ENCODE measurements at places on chromosomes 4 and X.

GRCh38 chr4:61446941-61447340 lies 246.8 kb downstream of the ADGRL3 start:
- DNase-seq = no peak

GRCh38 chr4:123939621-123940020 lies 543.0 kb downstream of the SPRY1 start:
- no peak for DNase-seq

- no peak for DNase-seq
These were observed 1000.7 kb downstream of the STIM2 start for GRCh38 chr4:27861381-27861787.

DNA sequence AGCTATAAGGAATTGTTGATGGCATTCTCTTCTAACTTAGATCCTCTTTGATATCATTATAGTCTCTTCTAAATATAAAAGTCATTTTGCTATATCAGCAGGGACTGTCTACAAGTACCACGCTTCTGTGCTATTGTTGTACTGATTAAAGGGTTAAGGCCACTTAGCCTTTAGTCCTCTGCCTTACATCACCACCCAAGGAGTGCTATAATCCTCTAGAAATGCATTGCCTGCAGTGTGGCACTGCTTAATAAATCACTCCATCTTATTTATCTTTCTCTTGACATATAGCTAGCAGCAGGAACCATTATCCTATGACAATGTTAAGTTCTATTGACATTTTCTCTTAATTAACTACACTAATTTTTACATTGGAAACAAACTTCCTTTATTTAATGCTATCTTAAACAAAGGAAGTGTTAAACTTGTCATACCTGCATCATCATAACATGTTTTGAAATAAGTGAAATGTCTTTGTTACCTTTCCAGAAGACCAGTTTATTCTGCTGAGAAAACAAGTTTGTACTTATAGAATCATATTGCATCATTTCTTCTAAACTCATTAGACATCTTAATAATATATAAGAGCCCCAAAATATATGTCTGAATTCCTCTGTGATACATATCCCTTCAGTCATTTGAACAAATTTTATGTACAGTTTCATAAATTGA lies 360.9 kb upstream of the ATOH1 start:
- DNase-seq = no peak

GRCh38 chr4:86891762-86892635 lies at the start of gene C4orf36:
Gene C4orf36 (minus strand): TSS chr4:86892422. CDS start chr4:86891520, 902 bp downstream.
- peak; percentile 77 for DNase-seq

Data from KG1 (cell line).